Hepatic stellate cell (primary cell): ENCODE measurements at places on chromosomes 13 and 19.

GRCh38 chr13:25657157-25657556, 285.4 kb downstream of the ATP8A2 start:
- DNase-seq, result no peak

- no peak for DNase-seq
Measured at GRCh38 chr13:57933606-57934005, 302.1 kb downstream of the PCDH17 start.

GRCh38 chr19:47495478-47496372, 11.7 kb upstream of the KPTN start:
- DNase-seq, result no peak

DNA sequence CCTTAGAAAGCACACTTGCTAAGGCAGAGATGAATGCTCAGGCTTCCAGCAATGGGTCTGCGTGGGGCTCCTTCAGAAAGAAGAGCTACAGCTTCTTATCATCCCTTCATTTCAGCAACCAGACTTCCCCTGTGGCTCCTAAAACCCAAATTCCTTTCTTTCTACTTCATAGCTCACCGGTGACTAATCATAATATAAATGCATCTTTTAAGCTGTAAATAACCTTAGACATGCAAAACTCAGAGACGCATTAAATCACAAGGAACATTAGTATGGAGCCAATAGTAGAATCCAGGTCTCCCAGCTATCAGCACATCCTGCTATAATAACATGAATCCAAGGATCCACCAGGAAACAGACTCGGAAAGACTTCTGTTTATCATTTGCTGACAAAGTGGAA, 375.6 kb downstream of the COG6 start:
- peak; percentile 23 for DNase-seq

DNA sequence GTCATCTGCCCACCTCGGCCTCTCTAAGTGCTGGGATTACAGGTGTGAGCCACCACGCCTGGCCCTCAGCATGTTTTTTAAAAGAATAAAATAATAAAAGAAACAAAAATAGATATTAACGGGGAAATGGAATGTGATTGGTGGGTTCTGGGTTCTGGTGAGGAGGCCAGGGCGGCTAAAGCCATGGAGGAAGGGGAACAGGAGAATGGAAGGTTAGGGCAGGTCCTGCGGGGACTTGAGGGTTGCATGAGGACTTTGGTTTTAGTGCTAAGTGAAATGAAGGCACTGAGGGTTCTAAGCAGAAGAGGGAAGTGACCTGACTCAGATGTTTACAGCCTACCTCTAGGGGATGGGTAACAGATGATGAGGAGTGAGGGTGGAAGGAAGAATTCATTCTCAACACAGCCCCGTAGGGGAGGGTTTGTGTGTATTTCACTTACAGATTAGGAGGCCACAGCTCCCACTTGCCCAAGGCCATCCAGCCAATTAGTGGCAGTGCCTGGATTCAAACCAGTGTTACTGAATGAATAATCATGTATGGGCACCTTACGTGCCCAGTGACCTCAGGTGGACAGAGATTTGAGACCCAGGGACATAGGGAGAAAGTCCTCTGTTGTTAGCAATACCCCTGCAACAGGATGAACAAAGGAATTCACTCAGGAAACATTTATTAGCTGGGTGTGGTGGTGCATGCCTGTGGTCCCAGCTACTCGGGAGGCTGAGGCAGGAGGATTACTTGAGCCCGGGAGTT, 6.7 kb upstream of the MRPL4 start:
- DNase-seq, result no peak

- DNase-seq, result no peak
Measured at GRCh38 chr13:112837371-112838037, 131.5 kb upstream of the MCF2L start.

GRCh38 chr13:40671956-40672764, 5.7 kb upstream of the FOXO1 start:
- DNase-seq, result no peak

GRCh38 chr13:99792079-99792921, 179.3 kb downstream of the ZIC5 start:
- DNase-seq, result no peak
